ENCODE measurements at places on chromosomes 4 and X.

- DNase-seq: no peak
These were observed 315.5 kb upstream of the GK2 start for GRCh38 chr4:79723507-79723906.

DNA sequence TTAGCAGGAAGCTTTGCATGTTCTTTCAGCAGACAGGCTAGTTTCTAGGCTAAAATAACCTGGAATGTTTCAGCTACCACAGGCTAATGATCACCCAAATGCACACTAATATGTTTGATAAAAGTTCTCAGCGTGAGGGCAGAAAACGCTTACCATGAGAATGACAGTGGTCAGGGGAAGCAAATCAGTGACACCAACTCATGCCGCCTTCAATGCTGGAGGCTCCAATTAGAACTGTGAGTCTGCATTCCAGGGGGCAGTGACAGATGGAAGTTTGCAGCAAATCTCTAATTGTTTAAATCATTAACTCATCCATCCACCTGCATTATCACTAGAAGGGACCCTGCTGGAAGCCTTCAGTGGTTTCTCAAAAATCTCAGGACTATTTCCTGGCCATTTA is 43.2 kb downstream of the ANOS1 start:
- no peak for DNase-seq

GRCh38 chrX:39327255-39327654 is 526.0 kb downstream of the MID1IP1 start:
- DNase-seq: no peak

DNA sequence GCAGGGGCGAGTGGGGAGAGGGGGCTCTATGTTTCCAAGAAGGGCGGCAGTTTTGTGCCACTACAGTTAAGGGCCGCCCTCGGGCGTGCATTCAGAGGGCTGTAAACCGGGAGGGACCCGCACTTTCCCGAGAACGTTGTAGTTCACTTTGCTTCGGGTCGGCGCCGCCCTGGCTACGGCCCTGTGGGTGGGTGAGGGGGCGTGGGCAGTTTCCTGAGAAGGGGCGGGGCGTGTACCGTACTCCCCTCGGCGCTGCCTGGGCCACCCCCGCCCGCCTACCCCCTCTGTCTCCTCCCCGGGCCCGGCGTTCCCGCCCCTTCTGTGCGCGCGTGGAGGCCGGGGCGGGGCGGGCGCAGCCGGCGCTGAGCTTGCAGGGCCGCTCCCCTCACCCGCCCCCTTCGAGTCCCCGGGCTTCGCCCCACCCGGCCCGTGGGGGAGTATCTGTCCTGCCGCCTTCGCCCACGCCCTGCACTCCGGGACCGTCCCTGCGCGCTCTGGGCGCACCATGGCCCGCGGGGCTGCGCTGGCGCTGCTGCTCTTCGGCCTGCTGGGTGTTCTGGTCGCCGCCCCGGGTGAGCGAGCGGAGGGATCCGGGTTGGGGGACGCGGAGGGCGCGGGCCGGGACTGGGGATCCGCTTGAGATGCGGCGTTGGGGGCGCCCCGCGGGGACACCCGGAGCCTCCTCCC is at the start of gene CD99:
TSS of gene CD99 (plus strand) at position 440 of the 687 bp plus-strand sequence. CDS start at position 506, 66 bp downstream.
- DNase-seq: peak; percentile 91

DNA sequence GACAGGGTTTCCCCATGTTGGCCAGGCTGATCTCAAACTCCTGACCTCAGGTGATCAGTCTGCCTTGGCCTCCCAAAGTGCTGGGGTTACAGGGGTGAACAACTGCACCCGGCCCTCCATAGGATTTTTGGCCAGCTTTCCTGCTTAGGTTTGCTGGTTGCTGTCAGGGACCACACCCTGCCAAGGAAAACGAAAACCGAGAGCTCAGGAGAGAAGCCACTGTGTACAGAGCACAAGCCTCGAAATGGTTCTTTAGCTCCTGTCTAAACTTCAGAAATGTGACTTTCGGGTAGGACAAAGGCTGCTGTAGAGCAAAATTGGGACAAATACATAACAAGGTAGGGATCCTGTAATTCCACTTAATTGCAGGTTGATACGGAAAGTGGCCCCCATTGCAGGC is 146.3 kb upstream of the ATP6AP2 start:
- no peak for DNase-seq

DNA sequence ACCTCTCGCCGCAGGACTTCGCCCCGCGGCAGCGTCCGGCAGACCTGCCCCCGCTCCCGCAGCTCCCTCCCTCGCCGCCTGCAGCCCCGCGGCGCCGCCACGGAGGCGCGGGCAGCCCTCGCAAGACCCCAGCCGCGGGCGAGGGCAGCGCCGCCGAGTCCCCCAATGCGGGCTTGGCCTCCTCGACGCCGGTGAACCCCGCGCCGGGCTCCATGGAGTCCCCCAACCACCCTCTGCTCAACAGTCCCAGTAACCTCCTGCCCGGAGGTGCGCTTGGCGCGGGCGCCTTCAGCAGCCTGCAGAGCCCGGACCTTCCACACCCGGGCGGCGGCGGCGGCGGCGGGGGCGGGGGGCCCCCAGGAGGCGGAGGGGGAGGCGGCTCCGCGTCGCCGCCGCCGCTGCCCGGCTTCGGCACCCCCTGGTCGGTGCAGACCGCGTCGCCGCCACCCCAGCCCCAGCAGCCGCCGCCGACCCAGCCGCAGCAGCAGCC is 1.2 kb downstream of the CPEB2 start:
- DNase-seq: peak; percentile 29

- no peak for DNase-seq
These were observed 187.9 kb upstream of the LCORL start for GRCh38 chr4:18209448-18209847.

GRCh38 chr4:98568941-98569663 is 89.3 kb downstream of the TSPAN5 start:
- no peak for DNase-seq

DNA sequence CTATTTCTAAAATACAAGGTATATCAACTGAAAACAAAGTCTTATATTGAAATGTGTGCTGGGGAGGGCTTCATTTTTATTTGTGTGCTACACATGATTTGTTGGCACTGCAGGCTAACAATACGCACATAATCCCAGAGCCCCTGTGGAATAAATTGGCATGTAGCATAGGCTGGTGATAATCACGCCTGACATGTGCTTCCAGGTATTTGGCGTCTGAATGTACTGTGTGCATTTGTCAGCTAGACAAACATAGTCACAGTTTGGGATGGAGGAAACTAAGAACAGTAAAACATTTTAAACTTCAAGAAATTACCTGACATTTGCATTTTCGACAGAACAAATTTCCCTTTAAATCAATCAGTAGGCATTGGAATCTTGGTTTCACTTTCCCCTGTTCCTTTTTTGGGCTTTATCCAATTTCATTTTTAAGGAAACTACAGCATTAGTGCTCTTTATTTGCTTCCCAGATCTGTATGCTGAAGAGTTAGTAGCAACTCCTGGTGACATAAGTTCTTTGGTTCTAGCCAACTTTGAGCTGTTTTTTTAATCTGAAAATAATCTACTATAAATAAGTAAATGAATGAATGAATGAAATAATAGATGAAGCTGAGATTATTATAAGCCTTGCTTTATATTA is 472.3 kb downstream of the PDHA2 start:
- DNase-seq: no peak

GRCh38 chr4:64756016-64756415 is 346.8 kb upstream of the TECRL start:
- DNase-seq: peak; percentile 2

- no peak for DNase-seq
These were observed 390.3 kb downstream of the SH2D1A start for GRCh38 chrX:124736553-124737270.

DNA sequence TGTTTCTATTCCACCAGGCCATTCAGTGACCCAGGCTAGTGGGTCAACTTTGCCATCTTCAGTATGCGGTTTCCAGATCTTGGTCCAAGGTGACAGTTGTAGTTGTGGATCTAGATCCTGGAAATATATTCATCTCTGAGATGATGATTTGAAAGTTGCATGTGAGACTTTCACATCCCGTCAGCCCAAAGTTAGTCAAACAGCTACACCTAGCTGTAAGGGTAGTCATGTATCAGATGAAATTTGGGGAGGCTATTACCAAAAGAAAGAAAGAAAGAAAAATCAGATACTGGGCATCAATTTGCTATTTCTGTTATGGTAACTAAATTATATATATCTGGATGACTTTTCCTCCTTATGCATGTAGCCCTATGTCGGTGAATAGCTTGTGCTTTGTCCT is 259.4 kb upstream of the ARX start:
- DNase-seq: no peak

DNA sequence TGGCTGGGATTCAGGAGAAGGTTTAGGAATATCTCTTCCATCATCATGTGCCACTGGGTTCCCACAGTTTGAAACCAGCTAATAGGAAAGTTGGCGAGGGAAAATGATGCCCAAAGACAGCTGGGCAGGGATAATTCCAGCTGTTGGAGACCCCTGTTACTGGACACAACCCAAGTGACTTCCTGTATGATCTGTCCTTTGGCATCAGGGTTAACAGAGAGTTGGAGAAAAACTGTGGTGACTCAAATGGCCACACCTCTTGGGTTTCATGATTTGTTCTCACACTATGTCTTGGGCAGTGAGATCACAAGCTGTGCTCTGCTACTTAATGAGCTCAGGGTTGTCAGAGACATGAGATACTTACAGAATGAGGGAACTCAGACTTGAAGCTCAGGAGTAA is 3.8 kb downstream of the FGF16 start:
- peak; percentile 38 for DNase-seq
